CD8-positive, alpha-beta T cell (primary cell): ENCODE measurements at places on chromosomes 4 and X.

GRCh38 chr4:5700459-5700858, 7.9 kb downstream of the EVC2 start:
- no peak for DNase-seq

DNA sequence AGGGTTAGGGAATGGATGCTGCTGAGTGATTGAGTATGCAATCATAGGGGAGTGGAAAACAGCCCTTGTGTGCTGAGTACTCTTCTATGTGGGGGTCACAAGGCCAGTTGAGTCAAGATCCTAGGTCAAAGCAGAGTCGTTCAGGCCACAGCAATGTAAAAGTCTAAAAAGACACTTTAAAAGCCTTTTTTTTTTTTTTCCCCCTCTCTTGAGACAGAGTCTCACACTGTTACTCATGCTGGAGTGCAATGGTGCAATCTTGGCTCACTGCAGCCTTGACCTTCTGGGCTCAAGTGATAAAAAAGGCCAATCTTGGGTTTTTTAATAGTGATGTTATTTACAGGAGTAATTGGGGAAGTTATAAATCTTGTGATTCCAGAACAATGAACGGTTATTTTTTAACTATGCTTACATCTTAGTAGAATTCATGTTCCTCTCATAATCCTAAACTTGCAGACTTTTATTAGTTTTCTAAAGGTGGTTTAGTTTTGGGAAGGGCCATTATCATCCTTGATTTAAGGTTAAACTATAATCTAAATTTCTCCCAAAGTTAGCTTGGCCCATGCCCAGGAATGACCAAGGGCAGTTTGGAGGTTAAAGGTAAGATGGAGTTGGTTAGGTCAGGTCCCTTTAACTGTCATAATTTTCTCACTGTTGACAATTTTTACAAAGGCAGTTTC, 82.2 kb upstream of the BMP2K start:
- no peak for DNase-seq

- no peak for DNase-seq
These were observed 57.6 kb upstream of the PRKG2 start for GRCh38 chr4:81272671-81273070.

DNA sequence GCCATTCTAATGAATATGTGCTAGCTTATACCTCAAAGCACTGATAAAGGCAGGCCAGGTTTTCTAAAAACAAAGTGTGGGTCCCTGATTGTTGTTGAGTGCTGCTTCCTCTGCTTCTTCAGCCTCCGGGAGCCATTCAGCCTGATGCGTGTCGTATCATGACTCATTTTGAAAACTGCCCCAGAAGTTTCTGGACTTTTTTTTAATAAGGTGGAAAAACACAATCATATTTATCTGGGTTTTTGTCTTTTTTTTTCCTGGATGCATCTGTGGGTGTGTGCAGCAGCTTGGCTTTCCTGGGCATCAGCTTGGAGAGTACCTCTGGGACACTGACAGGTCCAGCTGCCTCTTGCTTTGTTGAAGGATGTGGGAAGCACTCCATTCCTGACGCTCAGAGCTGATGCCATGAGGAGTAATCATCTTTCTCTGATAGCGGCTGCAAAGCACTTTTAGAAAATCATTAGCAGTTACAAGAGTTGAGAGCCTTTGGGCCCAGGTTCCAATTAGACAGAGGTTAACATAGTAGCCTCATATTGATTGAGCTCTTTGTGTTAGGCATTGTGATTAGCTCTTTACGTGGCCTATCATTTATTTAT, 66.9 kb downstream of the PARM1 start:
- no peak for DNase-seq

DNA sequence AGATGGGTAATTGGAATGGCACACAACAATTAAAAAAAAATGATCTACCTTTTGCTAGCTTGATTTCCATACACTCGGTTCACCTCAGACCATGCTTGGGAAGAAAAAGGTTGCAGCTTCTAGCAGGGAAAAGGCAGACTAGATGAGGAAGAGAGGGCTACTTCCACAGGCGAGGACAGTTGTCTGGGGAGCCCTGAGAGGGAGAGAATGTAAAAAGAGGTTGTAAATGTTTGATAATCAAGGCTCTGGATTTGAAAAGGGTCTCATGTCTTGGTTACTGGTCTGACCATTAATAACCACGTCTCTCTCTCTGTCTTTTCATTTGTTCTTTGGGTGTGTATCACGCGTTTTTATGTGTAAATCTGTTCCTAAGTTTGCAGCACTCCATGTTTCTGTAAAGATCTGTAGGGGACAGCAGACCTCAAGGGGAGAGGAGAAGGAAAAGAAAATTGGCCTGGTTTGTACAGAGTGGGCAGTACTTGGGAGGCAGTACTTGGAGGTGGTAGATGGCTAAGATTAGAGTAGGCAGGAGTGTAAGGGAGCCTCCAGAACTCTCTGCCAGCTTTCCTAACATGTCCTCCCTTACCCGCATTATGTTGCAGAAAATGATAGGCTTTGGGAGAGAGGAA, 750 bp downstream of the ARMCX5 start:
- DNase-seq, result no peak

DNA sequence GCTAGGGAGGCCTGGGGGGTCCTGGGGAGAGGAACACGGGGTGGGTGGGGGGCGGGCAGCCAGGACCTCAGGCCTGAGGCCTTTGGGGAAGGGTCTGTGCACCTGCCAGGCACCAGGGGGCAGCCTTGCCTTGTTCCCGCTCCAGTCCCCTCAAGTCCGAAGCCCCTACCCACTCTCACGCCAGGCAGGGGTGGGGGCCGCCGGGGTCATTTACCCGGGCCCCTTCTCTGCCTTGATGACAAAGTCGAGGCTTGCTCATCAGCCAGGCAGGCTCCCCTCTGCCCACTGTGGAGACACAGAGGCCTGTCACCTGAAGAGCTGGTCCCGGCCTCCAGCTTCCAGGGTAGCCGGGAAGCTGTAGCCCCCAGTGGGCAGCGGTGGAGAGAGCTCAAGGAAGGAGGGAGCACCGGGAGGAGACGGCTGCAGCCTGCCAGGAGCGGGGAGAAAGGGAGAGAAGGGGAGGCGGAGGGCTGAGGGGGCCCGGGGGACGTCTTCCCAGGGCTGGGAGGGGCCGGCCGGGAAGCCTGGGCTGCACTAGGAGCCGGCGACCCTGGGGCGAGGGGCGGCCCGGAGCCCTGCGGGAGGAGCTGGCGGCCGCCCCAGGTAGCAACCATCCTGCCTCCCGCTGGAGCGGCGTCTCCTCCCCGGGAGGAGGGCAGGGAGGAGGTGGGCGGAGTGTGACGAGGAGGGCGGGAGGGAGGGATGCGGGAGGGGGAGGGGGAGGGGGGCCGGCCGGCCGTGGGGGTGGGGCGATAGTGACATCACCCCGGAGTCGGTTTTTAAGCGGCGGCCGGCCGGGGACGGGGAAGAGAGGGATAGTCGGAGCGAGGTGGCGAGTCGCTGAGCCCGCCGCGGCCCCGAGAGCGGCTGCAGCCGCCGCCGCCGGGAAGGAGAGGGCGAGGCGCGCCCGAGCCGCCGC, at the start of gene SLC6A8:
SLC6A8 (plus strand) TSS at position 806 of the 919 bp plus-strand sequence. CDS start 649 bp downstream, outside the sequence.
- DNase-seq, result no peak

DNA sequence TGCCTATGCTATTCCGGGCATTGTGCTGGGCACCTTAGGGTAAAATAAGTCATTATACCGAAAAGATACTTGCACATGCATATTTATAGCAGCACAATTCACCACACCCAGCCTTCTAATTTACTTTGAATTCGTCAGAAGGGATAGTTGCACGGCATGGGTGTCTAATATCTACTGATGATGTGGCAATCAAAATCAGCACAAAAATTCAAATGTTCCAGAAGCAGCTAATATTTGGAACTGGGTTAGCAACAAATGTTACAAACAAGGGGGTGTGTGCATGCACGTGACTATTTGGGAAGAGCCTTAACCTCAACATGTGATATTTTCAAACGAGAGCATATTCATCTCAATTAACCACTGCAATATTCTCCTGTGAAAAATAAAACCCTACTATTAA, 79.7 kb upstream of the PRSS48 start:
- DNase-seq, result no peak

DNA sequence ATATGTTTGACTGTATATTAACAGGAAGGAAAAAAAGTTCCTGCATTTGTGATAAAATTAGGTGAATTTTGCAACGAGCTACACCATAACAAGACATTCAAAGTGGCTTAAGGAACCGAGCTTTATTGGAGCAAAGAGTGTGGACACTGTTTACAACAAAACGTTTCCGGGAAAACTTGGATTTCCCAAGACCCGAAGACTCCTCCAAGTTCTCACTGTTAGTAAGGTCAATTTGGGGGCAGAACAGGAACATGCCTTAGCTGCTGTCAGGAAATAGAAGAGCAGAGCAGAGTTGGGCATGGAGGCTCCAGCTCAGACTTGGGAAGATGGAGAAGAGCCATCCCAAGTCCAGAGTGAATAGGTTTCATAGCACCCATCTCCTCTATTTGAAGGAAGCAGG, 16.5 kb downstream of the ADH6 start:
- no peak for DNase-seq

- no peak for DNase-seq
These were observed 880.2 kb downstream of the RAPGEF2 start for GRCh38 chr4:159983082-159983481.

GRCh38 chr4:103201724-103202123, 3.6 kb upstream of the CENPE start:
- DNase-seq, result no peak

- DNase-seq, result no peak
These were observed 325.3 kb upstream of the FTHL17 start for GRCh38 chrX:31397119-31397518.

- no peak for DNase-seq
These were observed 306.6 kb downstream of the STK32B start for GRCh38 chr4:5357870-5358269.

DNA sequence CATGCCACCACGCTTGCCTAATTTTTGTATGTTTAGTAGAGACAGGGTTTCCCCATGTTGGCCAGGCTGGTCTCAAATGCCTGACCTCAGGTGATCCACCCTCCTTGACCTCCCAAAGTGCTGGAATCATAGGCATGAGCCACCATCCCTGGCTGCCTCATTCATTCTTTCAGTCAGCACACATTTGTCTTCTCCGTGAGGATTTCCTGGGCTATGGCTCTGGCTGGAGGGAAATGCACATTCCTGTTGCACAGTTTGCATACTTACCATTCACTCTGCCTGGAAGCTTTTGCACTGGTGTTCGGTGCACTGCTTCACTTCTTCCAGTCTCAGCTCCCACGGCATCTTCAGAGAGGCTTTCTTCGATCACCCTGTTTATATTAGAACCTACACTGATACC, 267.8 kb downstream of the STIM2 start:
- DNase-seq, result no peak

GRCh38 chr4:156560701-156561100, 410.9 kb downstream of the PDGFC start:
- no peak for DNase-seq

GRCh38 chr4:166044871-166045270, 171.8 kb downstream of the TLL1 start:
- DNase-seq, result no peak

- no peak for DNase-seq
These were observed 1202.1 kb downstream of the ADGRL3 start for GRCh38 chr4:62402088-62402806.

DNA sequence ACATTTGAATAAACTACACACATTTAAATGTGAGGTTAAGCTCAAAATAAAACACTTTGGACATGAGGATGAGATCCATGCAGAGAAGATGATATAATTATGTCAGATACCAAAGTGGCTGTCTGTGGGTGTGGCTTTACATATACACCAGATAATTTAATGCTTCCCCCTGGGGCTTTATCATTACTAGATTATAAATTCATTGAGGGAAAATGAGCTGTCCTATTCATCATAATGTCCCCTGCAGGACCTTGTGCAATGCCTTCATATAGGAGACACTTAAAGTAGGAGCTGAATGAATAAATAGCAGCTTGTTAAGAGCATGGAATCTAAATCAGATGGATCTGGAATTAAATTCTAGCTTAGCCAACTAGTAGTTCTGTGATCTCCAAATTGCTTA, 49.7 kb downstream of the OTC start:
- no peak for DNase-seq
